WTC11 (cell line): ENCODE measurements at places on chromosomes 5 and 9. TPM values are rescaled to one million over a fixed set of nuclear protein-coding genes. Genes with fewer than 3 reads are reported as not detected.
A peak's percentile ranks its signal among the peaks of the same experiment; 100 is the strongest.

- H3K4me3 ChIP-seq: no peak overlapping the region
- H3K4me1 ChIP-seq: peaks cover 12% of the 10 kb centered on the region
Measured at GRCh38 chr9:72477930-72478518, 43.4 kb upstream of the TMC1 start.

GRCh38 chr5:51986733-51987132 lies 603.5 kb downstream of the ISL1 start:
- DNase-seq: no peak
- no peak overlapping the region for H3K4me3 ChIP-seq
- H3K27ac ChIP-seq: no peak overlapping the region

GRCh38 chr9:37437621-37438020 lies 15.1 kb downstream of the GRHPR start:
- DNase-seq: no peak
- H3K27me3 ChIP-seq: no peaks in the 10 kb centered on the region
- H3K27ac ChIP-seq: peak overlapping the region; percentile 74
- H3K36me3 ChIP-seq: peaks cover 74% of the 10 kb centered on the region

GRCh38 chr5:159657771-159658170 lies 258.5 kb upstream of the ADRA1B start:
- DNase-seq: no peak
- no peak overlapping the region for H3K4me3 ChIP-seq
- H3K27ac ChIP-seq: no peak overlapping the region
- H3K4me1 ChIP-seq: peaks cover 11% of the 10 kb centered on the region
- H3K27me3 ChIP-seq: no peaks in the 10 kb centered on the region

DNA sequence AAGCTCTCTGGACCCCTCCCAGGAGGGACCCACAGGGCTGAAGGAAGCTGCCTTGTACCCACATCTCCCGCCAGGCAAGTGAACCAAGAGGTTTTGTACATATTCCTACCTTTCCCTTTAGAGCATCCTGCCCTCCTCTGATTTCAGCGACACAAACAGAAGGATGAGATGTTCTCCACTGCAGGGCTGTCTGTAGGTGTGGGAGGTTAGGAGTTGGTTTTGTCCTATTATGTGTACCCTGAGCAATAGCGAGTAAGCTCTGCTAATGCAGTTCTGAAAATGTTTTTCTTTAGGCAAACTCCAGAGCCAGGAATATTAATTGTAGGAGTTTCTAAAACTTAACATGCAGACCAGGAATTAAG lies 13.0 kb downstream of the SQSTM1 start:
- H3K36me3 ChIP-seq: peaks cover 80% of the 10 kb centered on the region
- DNase-seq: no peak
- no peak overlapping the region for H3K27ac ChIP-seq
- peaks cover 14% of the 10 kb centered on the region for H3K4me1 ChIP-seq

- H3K36me3 ChIP-seq: no peaks in the 10 kb centered on the region
- peaks cover 5% of the 10 kb centered on the region for H3K4me1 ChIP-seq
- DNase-seq: no peak
- no peak overlapping the region for H3K27ac ChIP-seq
- no peaks in the 10 kb centered on the region; the same call in 1 of the 2 replicates for H3K27me3 ChIP-seq
Measured at GRCh38 chr5:1131191-1131621, 19.3 kb upstream of the SLC12A7 start.

DNA sequence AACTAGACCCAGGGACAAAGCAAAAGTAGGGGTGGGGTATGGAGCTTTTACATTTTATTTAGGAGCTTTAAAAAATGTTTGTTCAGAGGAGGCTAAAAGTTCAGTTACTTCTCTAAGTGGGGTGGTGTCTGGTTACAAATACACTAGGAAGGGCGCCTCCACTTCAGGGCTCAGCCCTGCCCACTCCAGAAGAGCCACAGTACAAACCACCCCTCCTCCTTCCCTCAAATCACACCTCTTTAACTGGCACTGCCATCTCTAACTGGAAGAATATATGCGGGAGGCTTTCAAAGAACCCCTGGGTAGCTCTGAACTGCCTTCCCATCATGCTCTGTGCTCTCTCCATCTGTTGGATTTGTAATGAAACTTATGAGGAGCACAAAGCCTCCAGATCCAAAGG lies 98.8 kb upstream of the NFIB start:
- DNase-seq: no peak
- H3K4me3 ChIP-seq: no peak overlapping the region
- 0 out of 2 replicates have a peak, but pooled peaks cover 3% of the 10 kb centered on the region for H3K27me3 ChIP-seq

DNA sequence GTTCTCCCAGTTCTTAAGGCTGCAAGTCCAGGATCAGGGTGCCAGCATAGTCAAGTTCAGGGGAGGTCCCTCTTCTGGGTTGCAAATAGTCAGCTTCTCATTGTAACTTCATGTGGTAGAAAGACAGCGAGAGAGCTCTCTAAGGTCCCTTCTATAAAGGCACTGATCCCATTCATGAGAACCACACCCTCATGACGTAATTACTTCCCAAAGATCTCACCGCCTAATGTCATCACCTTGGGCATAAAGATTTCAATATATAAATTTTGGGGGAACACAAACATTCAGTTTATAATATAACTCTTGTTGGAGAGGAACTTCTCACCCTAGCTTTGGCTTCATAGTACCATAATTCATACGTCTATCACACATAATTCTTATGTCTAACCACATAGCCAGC lies 203.9 kb upstream of the VLDLR start:
- no peak overlapping the region for H3K27ac ChIP-seq
- H3K36me3 ChIP-seq: peaks cover 6% of the 10 kb centered on the region
- H3K4me3 ChIP-seq: no peak overlapping the region
- peaks cover 48% of the 10 kb centered on the region for H3K4me1 ChIP-seq

- DNase-seq: no peak
- peak overlapping the region; percentile 58; the same call in 1 of the 2 replicates for H3K27ac ChIP-seq
- no peaks in the 10 kb centered on the region for H3K27me3 ChIP-seq
- H3K36me3 ChIP-seq: no peaks in the 10 kb centered on the region
- H3K4me1 ChIP-seq: peaks cover 21% of the 10 kb centered on the region
Measured at GRCh38 chr9:76658510-76659231, 105.6 kb upstream of the PCA3 start.

- H3K4me3 ChIP-seq: no peak overlapping the region
- H3K27me3 ChIP-seq: no peaks in the 10 kb centered on the region; the same call in 1 of the 2 replicates
- H3K27ac ChIP-seq: no peak overlapping the region
- H3K36me3 ChIP-seq: peaks cover 9% of the 10 kb centered on the region
- peaks cover 9% of the 10 kb centered on the region for H3K4me1 ChIP-seq
Measured at GRCh38 chr9:132488626-132489025, 78.6 kb downstream of the CFAP77 start.

- no peak overlapping the region for H3K27ac ChIP-seq
- H3K27me3 ChIP-seq: no peaks in the 10 kb centered on the region
- DNase-seq: no peak
- no peak overlapping the region for H3K4me3 ChIP-seq
Measured at GRCh38 chr5:125199373-125199772, 452.9 kb upstream of the ZNF608 start.

DNA sequence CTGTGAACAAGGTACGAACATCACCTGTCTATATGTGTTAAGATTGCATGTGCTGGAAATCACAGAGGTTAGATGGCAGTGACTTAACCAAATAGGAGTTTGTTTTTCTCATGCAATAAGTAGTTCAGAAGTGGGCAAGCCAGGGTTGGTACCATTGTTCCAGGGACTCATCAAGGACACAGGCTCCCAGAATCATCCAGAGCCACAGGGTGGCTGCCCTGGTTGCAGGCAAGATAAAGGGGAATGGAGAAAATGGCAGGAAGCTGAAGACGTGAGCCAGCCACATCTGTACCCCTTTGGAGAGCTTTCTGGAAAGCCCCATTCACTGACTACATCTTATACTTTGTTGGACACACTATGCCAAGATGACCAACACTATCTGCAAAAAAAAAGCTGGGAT lies 126.0 kb upstream of the IL12B start:
- no peaks in the 10 kb centered on the region for H3K36me3 ChIP-seq
- no peak for DNase-seq
- no peak overlapping the region for H3K27ac ChIP-seq
- no peaks in the 10 kb centered on the region for H3K4me1 ChIP-seq

- no peak for DNase-seq
- no peaks in the 10 kb centered on the region for H3K36me3 ChIP-seq
- no peaks in the 10 kb centered on the region for H3K27me3 ChIP-seq
- H3K4me3 ChIP-seq: peak overlapping the region; percentile 73
Measured at GRCh38 chr5:72555871-72556270, 48.7 kb upstream of the ZNF366 start.

DNA sequence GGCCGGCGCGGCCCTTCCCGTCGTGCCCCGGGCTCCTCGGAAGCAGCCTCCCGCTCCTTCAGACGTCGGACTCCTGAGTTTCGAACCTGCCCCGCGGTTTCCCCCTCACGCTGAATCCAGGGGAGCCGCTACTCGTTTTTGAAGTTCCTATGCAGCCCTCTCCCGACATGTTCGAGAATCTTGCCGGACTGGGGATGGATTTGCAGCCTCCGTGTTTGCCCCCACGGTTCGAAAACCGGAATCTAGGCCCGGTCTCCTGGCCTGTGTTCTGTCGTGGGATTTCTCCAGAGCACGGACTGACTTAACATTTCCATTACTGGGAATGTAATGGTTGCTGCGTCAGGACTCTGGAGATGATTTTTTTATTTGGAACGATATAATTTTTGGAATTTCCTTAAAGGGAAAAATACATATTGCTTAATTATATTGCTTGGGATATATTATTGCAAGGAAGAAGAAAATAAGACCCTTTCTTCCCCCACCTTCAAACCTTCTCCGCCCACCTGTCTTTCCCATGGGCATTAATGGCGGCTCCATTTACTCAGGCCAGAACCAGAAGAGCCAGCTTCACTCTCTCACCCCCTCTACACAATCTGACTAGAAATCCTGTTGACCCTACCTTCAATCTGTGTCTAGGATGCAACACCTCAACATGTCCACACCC lies 8.5 kb upstream of the MGAT1 start:
- H3K27me3 ChIP-seq: peaks cover 3% of the 10 kb centered on the region; the same call in 1 of the 2 replicates
- peaks cover 58% of the 10 kb centered on the region for H3K4me1 ChIP-seq
- H3K36me3 ChIP-seq: peaks cover 9% of the 10 kb centered on the region; the same call in 1 of the 2 replicates
- peak overlapping the region; percentile 75 for H3K4me3 ChIP-seq
- DNase-seq: no peak

DNA sequence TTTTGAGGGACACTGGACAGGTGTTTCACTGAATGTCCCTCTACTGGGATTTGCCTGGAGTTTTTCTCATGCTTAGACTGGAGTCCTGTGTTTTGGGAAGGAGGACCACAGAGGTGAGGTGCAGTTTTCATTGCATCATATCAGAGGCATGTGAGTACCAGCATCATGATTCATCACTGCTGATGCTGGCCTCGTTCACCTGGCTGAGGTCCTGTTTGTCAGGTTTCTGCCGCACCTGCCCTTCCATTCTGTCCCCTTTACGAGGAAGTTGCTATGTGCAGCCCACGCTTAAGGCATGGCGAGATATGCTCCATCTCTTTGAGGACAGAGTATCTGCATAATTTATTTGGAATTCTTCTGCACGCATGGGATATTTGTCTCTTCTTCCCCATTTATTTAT lies 162.1 kb downstream of the TENT4A start:
- H3K4me1 ChIP-seq: no peaks in the 10 kb centered on the region
- H3K4me3 ChIP-seq: no peak overlapping the region
- no peaks in the 10 kb centered on the region for H3K36me3 ChIP-seq
- H3K27ac ChIP-seq: no peak overlapping the region

- H3K4me1 ChIP-seq: peaks cover 12% of the 10 kb centered on the region
- DNase-seq: peak; percentile 12
- H3K4me3 ChIP-seq: no peak overlapping the region
- no peak overlapping the region; the same call in 1 of the 2 replicates for H3K27ac ChIP-seq
Measured at GRCh38 chr5:138448481-138449398, 9.9 kb downstream of the REEP2 start.

- H3K4me3 ChIP-seq: no peak overlapping the region
- no peak overlapping the region for H3K27ac ChIP-seq
- no peaks in the 10 kb centered on the region for H3K27me3 ChIP-seq
- peaks cover 24% of the 10 kb centered on the region for H3K4me1 ChIP-seq
Measured at GRCh38 chr5:1966461-1966860, 83.7 kb upstream of the IRX4 start.

- H3K4me3 ChIP-seq: no peak overlapping the region
- H3K4me1 ChIP-seq: 0 out of 2 replicates have a peak, but pooled peaks cover 4% of the 10 kb centered on the region
- DNase-seq: no peak
- no peaks in the 10 kb centered on the region; the same call in 1 of the 2 replicates for H3K27me3 ChIP-seq
Measured at GRCh38 chr9:6307551-6308096, 20.6 kb upstream of the TPD52L3 start.

GRCh38 chr9:98253565-98253964 lies 1.9 kb downstream of the TBC1D2 start:
- DNase-seq: no peak
- H3K36me3 ChIP-seq: peaks cover 9% of the 10 kb centered on the region
- H3K4me1 ChIP-seq: peaks cover 56% of the 10 kb centered on the region
- H3K27ac ChIP-seq: no peak overlapping the region

DNA sequence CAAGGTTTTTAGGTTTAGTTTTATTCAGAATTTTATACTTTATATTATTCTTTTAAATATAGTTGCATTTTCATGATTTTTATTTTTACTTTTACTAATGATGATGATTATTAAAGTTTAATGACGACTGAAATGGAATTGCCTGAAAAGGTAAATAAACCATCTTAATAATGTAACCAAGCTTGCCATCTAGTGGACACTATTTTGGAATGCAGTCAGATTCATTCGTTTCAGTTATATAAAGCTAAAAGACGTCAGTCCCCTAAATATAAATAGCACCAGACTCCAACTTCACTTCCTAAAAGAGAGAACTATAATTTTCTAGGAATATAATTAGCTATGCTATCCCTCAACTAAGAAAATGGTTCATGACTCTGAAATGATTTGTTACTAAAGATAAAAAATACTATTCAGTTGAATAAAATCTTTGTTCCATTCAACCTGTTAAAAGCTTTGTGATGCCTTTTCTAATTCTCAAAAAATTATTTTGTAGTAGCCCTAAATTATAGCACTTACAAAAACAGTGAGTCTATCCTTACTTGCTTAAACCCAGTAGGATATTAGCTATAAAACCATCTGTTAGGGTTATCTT lies 19.9 kb downstream of the ABITRAM start:
- DNase-seq: no peak
- no peaks in the 10 kb centered on the region for H3K4me1 ChIP-seq
- H3K27me3 ChIP-seq: no peaks in the 10 kb centered on the region
- H3K27ac ChIP-seq: no peak overlapping the region
- H3K36me3 ChIP-seq: peaks cover 8% of the 10 kb centered on the region

The TNIP1 gene
- 41.1 to 48.9 TPM (median 47.0 TPM) in 3 replicates for total RNA-seq

The SLC34A1 gene
- total RNA-seq: not detected in 3 replicates

The PRRC2B gene
- 272 to 314 TPM (median 311 TPM) in 3 replicates for total RNA-seq

The ANKRD20A1 gene
- 0.27 to 0.37 TPM in 2 of 3 replicates, not detected in the other for total RNA-seq

The PHF24 gene
- total RNA-seq: 0.34 to 0.59 TPM (median 0.53 TPM) in 3 replicates

The HTR1A gene
- 0.46 to 0.66 TPM (median 0.52 TPM) in 3 replicates for total RNA-seq

The OTP gene
- not detected in 3 replicates for total RNA-seq

The CANX gene
- total RNA-seq: 493 to 611 TPM (median 500 TPM) in 3 replicates

The NFX1 gene
- 25.4 to 30.9 TPM (median 26.5 TPM) in 3 replicates for total RNA-seq
